H9 (cell line): ENCODE measurements at places on chromosomes 2 and 18. TPM values are rescaled to one million over a fixed set of nuclear protein-coding genes. Genes with fewer than 3 reads are reported as not detected.

GRCh38 chr2:148507970-148508369 is 136.6 kb upstream of the EPC2 start:
- no peak overlapping the region for H3K4me3 ChIP-seq
- H3K27me3 ChIP-seq = no peaks in the 10 kb centered on the region
- no peaks in the 10 kb centered on the region for H3K4me1 ChIP-seq
- no peak overlapping the region for H3K27ac ChIP-seq
- H3K36me3 ChIP-seq = no peaks in the 10 kb centered on the region

- DNase-seq = no peak
- H3K27me3 ChIP-seq = no peaks in the 10 kb centered on the region
- H3K4me3 ChIP-seq = no peak overlapping the region
- 0 out of 2 replicates have a peak, but pooled peaks cover 2% of the 10 kb centered on the region for H3K4me1 ChIP-seq
- H3K27ac ChIP-seq = no peak overlapping the region
These were observed 13.9 kb downstream of the ADAM23 start for GRCh38 chr2:206457188-206457634.

SP140 gene
- 0.31 and 0.70 TPM in 2 replicates for total RNA-seq

- H3K27me3 ChIP-seq = no peaks in the 10 kb centered on the region
- peaks cover 3% of the 10 kb centered on the region; the same call in 1 of the 2 replicates for H3K36me3 ChIP-seq
- H3K4me3 ChIP-seq = no peak overlapping the region
- no peak overlapping the region for H3K27ac ChIP-seq
- no peak for DNase-seq
These were observed 214.4 kb upstream of the LRATD1 start for GRCh38 chr2:14418115-14418514.

SCG2 gene
- total RNA-seq = 3.4 and 4.4 TPM in 2 replicates

- H3K36me3 ChIP-seq = peaks cover 4% of the 10 kb centered on the region; the same call in 2 of the 3 replicates
- no peaks in the 10 kb centered on the region for H3K27me3 ChIP-seq
- H3K4me1 ChIP-seq = no peaks in the 10 kb centered on the region
These were observed 52.2 kb downstream of the C2orf74 start for GRCh38 chr2:61214171-61214570.

GRCh38 chr2:47312491-47312850 is 90.5 kb upstream of the MSH2 start:
- H3K4me3 ChIP-seq = no peak overlapping the region
- no peaks in the 10 kb centered on the region; the same call in 1 of the 2 replicates for H3K4me1 ChIP-seq
- H3K27me3 ChIP-seq = no peaks in the 10 kb centered on the region
- H3K27ac ChIP-seq = no peak overlapping the region
- no peak for DNase-seq

DSG1 gene
- total RNA-seq = not detected in 2 replicates

DNA sequence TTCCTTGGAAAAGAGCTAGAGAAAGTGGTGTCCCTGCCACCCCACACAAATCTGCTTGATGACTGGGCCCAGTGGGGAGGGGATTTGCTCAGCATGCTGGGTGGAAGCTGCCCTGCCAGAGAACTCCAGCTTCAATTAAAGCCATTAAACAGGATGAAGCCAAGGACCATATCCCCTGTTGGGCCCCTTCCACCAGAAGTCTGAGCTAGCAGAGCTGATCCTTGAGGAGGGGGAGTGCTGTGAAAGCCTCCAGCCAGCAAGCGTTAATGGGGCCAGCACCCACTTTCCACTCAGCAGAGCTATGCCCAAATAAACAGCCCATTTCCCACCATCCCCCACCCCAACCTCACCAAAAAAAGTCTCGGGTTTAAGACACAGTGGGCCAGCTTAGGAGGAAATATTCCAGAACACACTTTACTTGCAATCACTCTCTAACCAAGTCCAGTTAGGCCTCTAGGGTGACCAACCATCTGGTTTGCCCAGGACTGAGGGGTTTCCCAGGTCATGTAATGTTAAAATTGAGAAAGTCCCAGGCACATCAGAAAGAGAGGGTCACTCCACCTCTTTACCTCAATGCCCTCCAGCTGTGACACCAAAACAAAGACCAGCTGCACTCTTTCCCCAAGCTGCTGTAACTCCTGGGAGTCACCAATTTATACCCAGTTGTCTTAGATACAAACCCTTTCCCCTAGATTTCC is 132.3 kb downstream of the FOXI3 start:
- no peaks in the 10 kb centered on the region for H3K4me1 ChIP-seq
- no peak overlapping the region for H3K4me3 ChIP-seq
- no peaks in the 10 kb centered on the region for H3K36me3 ChIP-seq
- no peak for DNase-seq
- H3K27ac ChIP-seq = no peak overlapping the region

DNA sequence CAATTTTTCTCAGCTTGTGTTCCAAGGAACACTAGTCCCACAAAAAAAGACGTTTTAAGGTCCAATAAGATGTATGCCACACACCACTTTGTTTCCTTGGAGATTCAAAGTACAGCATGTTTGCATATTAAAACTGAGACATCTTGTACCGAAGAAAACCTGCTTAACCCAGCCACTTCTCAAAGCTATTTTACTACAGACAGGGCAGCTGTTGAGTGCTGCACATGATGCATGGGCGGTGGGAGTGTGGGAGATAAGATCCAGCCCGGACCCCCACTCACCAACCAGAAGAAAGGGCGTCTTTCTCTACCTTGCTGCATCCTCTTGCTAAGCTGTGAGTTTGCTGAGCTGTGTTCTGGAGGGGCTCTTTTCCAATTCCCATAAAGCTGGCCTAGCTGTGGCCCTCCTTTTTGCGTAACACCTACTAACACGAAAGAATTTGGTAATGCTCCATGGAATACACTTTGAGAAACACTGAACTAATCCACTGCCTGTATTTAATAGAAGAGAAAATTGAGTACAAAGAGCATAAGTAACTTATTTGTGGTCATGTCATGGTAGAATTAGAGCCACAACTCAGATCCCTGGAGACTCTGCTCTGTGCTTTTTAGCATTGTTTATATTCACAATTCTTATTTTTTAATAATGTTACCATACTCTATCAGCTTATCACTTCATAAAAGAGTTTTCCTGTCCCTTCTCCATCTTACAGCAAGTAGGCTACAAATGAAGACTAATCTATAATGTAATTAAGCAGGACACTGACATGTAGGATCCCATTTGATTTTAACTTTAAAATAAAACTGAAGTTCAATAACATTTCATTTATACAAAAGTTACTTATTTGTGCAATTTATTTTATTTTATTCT is 90.0 kb downstream of the PLEKHM3 start:
- H3K27me3 ChIP-seq = no peaks in the 10 kb centered on the region
- H3K4me1 ChIP-seq = peaks cover 5% of the 10 kb centered on the region; the same call in 1 of the 2 replicates
- no peak overlapping the region for H3K4me3 ChIP-seq
- no peak overlapping the region for H3K27ac ChIP-seq
- DNase-seq = no peak

FTCDNL1 gene
- total RNA-seq = 0.81 and 2.0 TPM in 2 replicates

DNA sequence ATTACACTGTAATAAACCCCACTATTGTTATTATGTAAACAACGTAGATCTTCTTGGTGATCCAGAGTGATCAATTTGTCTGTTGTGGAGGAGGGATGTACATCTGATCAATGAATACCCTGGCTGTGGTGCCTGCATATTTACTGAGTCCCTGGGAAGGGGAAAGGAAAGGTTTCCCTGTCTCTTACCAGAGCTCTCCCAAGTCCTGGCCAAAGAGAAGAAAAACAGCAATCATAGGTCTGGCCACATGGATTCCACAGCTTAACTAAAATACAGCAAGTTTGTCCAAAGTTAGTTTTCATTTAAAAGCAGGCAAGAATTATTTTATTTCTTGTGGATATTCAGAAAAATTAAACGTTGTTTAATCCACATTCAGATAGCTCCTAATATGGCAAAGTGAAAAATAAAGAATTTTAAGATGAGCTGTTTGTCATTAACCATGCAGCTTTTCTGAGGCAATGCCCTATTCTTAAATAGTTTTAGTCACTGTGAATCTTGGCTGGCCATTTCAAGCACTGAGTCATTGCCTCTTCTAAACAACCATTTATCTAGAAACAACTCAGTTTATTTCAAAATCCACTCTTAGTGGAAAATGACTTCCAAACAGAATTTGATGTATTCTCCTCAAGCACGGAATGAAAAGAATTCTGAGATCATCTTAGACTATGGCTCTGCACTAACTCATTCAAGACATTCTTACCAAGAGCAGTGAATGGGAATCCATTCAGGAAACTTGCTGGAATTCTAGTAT is 1004.4 kb upstream of the CDH2 start:
- no peaks in the 10 kb centered on the region for H3K36me3 ChIP-seq
- H3K4me3 ChIP-seq = no peak overlapping the region
- H3K4me1 ChIP-seq = no peaks in the 10 kb centered on the region
- no peaks in the 10 kb centered on the region for H3K27me3 ChIP-seq

DNA sequence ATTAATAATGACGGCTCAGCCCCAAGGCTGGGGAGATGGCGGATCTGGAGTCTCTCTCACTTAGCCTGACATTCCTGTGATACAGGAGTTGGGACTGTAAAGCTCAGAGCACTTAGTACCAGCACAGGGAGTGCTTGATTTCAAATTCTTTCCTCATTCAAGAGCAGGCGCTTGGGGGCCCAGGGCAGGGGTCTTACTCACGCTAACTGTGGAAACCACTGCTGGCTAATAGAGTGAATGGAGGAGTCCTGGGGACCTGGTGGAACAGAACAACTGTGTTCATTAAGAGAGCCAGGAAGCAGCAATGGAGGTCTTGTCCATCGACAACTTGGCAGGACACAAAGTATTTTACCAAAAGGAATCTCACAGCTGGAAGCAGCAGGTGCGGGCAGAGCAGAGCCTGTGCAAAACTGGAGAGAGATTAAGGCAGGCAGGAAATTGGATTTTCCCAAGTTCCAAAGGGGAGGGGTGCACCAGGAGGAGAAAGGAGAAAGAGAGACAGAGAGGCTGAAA is 358.9 kb downstream of the TNS1 start:
- H3K4me1 ChIP-seq = no peaks in the 10 kb centered on the region
- no peak overlapping the region for H3K4me3 ChIP-seq

ALPI gene
- not detected in 2 replicates for total RNA-seq

GRCh38 chr2:111042772-111043771 is 77.6 kb upstream of the BCL2L11 start:
- no peaks in the 10 kb centered on the region for H3K27me3 ChIP-seq
- H3K4me1 ChIP-seq = no peaks in the 10 kb centered on the region; the same call in 1 of the 2 replicates
- H3K4me3 ChIP-seq = no peak overlapping the region

- no peaks in the 10 kb centered on the region for H3K27me3 ChIP-seq
- DNase-seq = no peak
- H3K4me3 ChIP-seq = no peak overlapping the region
These were observed 182.7 kb downstream of the UXS1 start for GRCh38 chr2:106011380-106011779.

IL36A gene
- not detected in 2 replicates for total RNA-seq

GRCh38 chr2:65215946-65216345 is 11.7 kb upstream of the ACTR2 start:
- H3K4me1 ChIP-seq = no peaks in the 10 kb centered on the region
- no peaks in the 10 kb centered on the region for H3K36me3 ChIP-seq
- no peaks in the 10 kb centered on the region for H3K27me3 ChIP-seq
- DNase-seq = no peak
- no peak overlapping the region for H3K4me3 ChIP-seq
- no peak overlapping the region for H3K27ac ChIP-seq

GRCh38 chr2:226970362-226970761 is 134.5 kb downstream of the RHBDD1 start:
- H3K27me3 ChIP-seq = no peaks in the 10 kb centered on the region
- DNase-seq = no peak
- H3K27ac ChIP-seq = no peak overlapping the region
- no peaks in the 10 kb centered on the region for H3K4me1 ChIP-seq
- no peaks in the 10 kb centered on the region for H3K36me3 ChIP-seq

EGR4 gene
- 0.85 and 1.2 TPM in 2 replicates for total RNA-seq

VIL1 gene
- total RNA-seq = 4.0 and 4.2 TPM in 2 replicates

CRYBA2 gene
- total RNA-seq = not detected in 2 replicates

DNA sequence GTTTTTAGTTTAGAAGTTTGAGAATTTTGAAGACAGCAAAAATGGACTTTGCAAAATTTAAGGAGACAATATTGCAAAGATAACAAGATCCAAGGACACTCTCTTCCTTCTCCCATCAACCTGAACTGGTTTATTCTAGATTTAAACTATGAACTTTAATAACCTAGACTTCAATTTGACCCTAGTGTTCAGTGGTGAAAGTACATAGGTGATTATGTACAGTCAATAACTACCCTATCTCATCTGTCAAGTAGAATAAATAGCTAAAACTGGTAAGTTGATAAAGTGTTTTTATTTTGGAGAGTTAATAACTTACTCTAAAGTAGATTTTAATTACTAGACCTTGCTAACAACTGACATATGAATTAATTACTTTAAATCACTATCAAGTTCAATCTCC is 52.9 kb upstream of the NFE2L2 start:
- H3K27ac ChIP-seq = no peak overlapping the region
- H3K27me3 ChIP-seq = no peaks in the 10 kb centered on the region
- peaks cover 2% of the 10 kb centered on the region for H3K4me1 ChIP-seq
- H3K4me3 ChIP-seq = no peak overlapping the region
- no peak for DNase-seq
- H3K36me3 ChIP-seq = no peaks in the 10 kb centered on the region

DNA sequence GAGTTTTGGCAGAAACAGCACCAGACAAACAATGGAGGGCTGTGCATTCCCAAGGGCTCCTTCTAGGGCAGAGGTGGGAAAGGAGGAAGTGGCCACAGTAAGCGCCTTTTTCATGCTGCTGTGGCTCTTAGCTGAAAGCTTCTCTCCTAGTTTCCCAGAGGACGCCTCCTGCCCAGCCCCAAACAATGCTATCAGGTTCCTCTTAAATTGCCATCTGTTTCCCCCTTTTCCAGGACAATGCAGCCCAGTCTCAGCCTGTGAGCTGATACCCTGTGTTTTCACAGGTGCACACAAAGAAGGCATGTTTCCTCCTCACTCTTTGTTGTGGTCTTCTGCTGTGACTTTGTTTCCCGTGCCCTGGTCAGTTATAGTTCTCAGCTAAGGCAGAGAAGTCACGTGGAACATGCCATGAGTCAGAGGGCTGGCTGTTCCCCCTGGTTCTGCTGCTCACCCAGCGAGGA is 5.4 kb upstream of the FAM124B start:
- H3K4me1 ChIP-seq = no peaks in the 10 kb centered on the region
- H3K27ac ChIP-seq = no peak overlapping the region
- no peak for DNase-seq
- H3K27me3 ChIP-seq = no peaks in the 10 kb centered on the region
- no peak overlapping the region for H3K4me3 ChIP-seq

GREB1 gene
- total RNA-seq = 15.3 and 16.5 TPM in 2 replicates

DNA sequence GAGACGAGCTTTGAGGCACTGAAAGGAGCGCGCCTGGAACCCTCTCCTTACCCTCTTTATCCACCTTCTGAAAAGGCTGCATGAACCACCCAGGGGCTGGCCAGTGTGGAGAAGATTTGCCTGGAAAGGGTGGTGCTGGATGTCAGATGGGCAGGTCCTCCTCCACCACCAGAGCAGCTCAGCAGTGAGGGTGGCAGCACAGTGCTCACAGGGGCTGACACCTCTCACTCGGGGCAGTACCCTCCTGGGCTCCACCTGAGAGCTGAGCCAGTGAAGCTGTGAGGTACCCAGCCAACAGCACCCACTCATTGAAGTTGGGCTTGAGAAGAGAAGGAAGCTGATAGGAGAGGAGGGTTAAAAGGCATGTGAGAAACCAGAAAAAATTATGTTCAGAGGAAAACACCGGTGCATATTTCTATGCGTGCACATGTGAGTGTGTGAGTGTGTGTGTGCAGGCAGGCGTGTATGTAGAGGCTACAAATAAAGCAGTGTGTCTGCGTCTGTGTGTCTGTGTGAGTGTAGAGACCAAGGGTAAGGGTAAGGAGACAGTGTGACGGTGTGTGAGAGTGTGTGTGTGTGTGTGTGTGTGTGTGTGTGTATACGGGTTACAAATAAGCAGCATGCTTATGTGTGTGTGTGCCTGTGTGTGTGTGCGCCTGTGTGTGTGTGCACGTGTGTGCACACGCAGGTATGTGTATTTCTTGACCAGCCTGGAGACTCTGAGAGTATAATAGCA is 40.7 kb downstream of the TEX44 start:
- no peaks in the 10 kb centered on the region for H3K36me3 ChIP-seq
- no peaks in the 10 kb centered on the region for H3K4me1 ChIP-seq
- no peaks in the 10 kb centered on the region for H3K27me3 ChIP-seq

CNDP1 gene
- total RNA-seq = 0.29 TPM in 1 of 2 replicates, not detected in the other
